ENCODE measurements at places on chromosomes 1 and 21.
A peak's percentile ranks its signal among the peaks of the same experiment; 100 is the strongest.

DNA sequence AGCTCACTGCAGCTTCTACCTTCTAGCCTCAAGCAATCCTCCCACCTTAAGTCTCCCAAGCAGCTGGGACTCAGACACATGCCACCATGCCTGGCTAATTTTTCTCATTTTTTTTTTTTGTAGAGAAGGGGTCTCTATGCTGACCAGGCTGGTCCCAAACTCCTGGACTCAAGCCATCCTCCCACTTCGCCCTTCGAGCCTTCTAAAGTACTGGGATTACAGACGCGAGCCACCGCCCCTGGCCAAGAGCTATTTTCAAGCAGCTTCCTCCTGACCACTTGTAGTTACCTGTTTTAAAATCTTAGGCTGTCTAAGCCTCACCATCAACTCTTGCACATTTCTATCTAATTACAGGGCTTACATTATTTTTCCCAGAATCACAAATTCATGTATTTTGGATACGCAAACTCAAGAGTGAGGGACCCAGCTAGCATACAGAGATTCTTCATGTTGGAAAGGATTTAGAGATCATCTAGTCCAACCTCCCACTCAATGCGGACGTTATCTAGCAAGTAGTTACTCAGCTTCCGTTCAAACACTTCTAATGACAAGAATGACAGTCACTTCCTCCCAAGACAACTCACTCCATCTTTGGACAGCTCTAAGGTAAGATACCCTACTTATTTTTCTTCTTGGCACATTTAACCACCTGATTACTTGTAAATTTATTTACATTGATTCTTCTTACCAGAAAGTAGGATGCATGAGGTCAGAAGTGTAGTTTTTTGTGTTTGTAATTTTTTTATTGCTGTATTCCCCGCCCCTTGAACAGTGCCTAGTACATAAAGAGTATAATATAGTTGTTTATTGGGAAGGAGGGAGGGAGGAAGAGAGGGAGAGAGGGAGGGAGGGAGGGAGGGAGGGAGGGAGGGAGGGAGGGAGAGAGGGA lies 65.4 kb downstream of the LUZP1 start:
- no peak for DNase-seq

DNA sequence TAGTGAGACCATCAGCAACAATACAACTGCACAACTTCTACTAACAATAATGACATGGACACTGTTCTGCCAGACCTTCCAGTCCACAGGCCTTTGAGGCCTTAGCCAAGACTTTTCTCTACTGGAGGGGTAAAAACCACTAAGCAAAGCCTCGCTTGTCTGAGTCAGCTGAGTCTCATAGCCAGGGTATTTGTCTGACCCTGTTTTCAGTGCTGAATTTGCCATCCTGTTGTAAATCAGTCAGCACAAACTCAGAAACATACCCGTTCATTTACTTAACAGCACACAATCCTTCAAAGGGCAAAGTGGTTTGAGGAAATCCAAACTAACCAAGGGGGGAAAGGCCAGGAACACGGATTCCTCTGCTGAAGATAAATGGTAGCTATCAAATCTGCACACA lies 537.8 kb downstream of the SMYD3 start:
- DNase-seq: peak; percentile 79

DNA sequence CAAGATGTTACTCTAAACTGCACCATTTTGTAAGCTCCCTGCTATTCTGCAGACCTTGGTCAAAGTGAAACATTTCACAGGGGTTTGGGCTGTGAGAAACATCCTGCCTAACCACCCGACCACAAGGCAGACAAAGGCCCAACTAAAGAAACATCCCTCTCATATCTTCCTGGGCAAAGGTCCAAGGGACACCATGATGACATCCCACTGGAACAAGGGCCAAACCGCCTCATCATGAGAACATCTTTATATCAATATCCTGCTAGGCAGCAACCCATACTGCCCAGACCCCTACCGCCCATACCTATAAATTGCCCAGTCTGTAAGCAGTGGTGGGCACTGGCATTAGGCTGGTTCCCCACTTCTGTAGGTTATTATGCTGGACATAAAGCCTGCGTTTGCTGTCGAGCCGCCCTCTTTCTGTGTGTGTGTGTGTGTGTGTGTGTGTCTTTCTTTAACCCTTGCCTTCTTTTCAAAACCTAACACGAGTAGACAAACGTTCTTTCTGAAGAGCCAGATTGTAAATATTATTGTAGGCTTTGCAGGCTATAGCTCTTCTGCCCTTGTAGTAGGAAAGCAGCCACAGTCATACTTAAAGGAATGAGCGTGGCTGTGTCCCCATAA lies 1.0 kb upstream of the PPIE start:
- no peak for DNase-seq

GRCh38 chr1:16215882-16216753 lies 3.7 kb upstream of the ARHGEF19 start:
- no peak for DNase-seq

DNA sequence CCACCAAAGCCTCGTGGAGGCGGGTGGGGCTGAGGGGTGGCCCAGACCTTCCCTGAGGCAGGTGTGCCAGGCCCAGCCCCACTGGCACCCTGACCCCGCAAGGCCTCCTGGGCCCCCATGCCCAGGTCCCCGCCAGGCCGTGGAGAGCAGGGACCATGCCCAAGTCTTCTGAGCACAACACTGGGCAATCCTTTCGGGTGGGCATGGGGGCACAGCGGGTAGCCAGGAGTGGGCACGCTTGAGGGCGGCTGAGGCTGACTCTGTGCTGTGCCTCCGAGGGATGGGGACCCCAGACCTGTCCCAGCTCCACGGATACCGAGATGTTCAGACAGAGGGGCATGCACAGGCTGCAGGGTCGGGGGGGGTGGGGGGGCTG lies 12.9 kb downstream of the CFAP410 start:
- DNase-seq: no peak

DNA sequence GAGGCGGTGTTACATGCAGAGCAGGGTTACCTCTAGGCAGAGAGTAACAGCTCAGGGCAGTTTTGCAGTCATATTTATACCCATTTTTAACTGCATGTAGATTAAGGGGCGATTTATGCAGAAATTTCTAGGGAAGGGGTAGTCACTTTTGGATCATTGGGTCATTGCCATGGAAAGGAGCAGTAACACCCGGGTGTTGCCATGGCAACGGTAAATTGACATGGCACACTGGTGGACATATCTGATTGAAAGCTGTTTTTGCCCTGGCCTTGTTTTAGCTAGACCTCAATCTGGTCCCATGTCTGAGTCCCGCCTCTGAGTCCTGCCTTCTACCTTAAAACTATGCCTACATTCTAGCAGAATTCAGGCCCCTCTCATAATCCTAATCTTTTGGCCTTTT lies 11.8 kb upstream of the USP1 start:
- no peak for DNase-seq

Measured in AG04450 (cell line).